Effector CD8-positive, alpha-beta T cell (primary cell): ENCODE measurements at places on chromosomes 2 and 18.
A peak's percentile ranks its signal among the peaks of the same experiment; 100 is the strongest.

- no peak for DNase-seq
These were observed 70.7 kb downstream of the TBC1D8 start for GRCh38 chr2:101080211-101081068.

DNA sequence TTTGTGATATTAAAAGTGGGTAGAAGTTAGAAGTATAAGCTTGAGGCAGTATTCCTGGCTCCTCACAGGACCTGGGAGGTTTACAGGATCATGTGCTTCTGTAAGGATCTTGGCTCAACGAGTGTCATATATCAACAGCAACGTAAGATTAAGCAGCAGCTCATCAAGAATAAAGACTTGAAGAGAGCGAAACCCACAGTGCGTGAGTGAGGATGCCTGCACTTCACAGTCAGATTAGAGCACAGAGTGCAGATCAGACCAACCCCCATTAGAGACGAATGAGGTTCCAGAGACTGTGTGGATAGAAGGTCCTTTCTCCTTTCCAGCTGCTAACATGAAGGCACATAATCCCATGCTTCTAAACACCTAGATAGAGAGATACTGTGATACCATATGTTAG lies 1656.7 kb upstream of the NXPH2 start:
- DNase-seq, result no peak

DNA sequence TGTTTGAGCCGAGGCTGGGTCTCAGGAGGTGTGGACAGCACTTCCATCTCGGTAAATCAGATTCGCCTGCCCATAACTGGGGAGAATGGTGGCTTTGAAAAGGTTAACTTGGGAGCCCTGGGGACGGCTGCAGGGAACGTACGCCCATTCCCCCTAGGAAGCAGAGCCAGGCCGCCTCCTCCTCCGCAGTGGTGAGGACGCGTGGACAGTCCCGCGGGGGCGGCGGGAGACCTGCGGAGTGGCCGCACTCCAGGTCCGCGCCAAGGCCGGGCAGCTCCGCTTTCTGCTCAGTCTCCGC lies 845 bp upstream of the MYCN start:
- no peak for DNase-seq

GRCh38 chr2:27262379-27263286 lies at the start of gene SLC30A3:
Gene SLC30A3, minus strand, starts transcription at chr2:27263047. Its CDS starts 141 bp downstream, at chr2:27262906.
- peak; percentile 56 for DNase-seq

GRCh38 chr2:226828191-226828590 lies 7.7 kb upstream of the RHBDD1 start:
- DNase-seq, result no peak

DNA sequence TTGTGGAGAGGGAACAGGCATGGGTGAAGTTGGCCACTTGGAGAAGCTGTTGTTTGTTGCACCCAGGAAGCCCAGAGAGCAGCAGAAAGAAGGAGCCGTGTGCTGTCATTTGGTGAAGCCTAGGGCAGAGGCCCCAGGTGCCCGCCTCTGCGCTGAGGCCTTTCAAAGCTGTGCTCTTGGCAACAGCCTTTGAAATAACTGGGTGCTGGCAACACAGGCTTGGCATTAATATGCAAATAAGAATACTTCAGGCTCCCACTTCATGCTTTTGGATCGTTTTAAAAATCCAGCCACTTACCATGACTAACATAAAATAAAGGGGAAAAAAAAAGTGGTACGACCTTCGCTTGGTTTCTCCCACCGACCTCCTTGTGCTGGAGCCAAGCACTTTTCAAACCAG lies 41.1 kb downstream of the DHRS9 start:
- DNase-seq, result no peak

DNA sequence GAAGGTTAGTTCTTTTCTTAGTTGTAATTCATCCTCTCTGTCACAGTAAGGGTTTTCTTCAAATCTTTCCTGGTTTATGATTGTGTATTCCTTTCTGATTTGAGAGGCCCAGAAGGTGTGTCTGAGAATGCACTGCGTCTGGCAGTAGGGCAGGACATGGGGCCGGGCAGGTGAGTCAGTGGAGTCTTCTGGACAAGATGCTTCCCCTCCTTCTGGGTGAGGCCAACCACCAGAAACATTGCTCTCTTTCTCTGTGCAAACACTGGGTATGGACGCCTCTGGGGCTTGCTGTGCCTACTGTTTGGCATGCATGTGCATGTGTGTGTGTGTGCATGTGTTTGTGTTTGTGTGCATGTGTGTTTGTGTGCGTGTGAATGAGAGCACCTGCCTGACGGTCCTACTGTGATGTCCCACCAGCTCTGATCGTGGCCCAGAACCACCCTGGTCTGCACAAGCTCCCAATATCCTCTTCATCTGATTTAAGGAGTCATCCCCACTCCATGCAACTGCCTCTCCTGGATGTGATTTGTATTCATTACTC lies 93.2 kb upstream of the DLX2 start:
- DNase-seq, result no peak

- no peak for DNase-seq
These were observed 3.5 kb downstream of the NCKAP1 start for GRCh38 chr2:183034806-183035205.
